ENCODE measurements at places on chromosomes 7 and 10.

DNA sequence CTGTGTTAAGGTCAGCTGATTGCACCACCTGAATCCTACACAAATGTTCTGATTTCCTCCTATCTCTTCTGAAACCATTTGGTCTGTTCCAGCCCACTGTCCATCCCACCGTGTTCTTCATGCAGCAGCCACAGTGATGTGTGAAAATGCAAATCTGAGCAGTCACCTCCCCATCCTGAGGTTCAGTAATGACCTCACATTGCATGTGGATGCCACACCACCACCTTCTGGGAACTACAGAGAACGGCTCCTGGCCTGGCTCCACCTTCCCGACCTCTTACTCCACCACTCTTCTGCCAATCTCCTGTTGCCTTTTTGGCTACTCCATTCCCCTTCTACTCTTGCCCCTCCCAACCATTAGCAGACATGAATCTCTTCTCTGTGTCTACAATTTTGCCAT lies 244.4 kb downstream of the TNS3 start:
- DNase-seq = no peak

GRCh38 chr10:100114976-100115770 lies 33.5 kb upstream of the CPN1 start:
- DNase-seq = no peak

GRCh38 chr10:95531994-95532399 lies 29.2 kb downstream of the SORBS1 start:
- no peak for DNase-seq

- no peak for DNase-seq
Measured at GRCh38 chr7:38773430-38773829, 135.6 kb downstream of the VPS41 start.

- DNase-seq = peak; percentile 92
Measured at GRCh38 chr7:121714559-121715303, 158.2 kb upstream of the PTPRZ1 start.

DNA sequence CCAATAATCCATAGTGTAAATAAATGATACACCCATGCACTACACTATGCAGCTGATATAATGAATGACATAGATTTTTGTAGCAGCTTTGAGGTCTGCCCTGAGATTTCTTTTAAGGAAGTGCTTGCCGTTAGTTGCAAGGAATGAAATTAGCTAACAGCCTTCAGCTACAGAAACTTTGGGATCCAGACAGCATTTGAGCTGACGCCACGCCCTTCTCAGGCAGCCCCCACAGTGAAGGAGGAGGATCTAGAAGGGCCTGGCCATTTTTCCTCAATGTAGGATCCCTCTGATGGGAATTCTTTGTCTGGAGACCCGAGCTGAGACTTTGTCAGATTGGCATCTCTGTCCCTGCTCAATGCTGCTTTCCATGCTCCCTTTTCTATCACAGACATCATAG lies 6.1 kb upstream of the PDK4 start:
- DNase-seq = no peak

- no peak for DNase-seq
Measured at GRCh38 chr7:152893801-152894294, 134.3 kb downstream of the ACTR3B start.

- DNase-seq = no peak
Measured at GRCh38 chr7:17152721-17153120, 145.7 kb upstream of the AHR start.

DNA sequence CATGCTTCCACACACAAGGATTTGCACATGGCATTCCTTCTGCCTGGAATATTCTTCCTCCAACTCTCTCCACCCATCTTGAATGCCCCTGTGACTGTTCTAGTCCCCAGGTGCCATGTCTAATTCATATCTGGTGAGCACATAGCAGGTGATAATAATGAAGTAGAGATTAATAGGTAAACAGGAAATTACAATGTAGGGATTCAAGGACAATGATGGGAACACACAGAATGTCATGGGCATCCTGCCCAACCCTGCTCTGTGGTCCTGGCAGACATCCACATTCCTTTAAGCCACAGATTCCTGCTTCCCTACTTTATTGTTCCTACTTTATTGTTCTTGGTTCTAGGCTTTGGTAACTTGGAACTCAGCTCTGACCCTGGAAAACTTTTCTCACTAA lies 115.8 kb downstream of the THSD7A start:
- peak; percentile 11 for DNase-seq

GRCh38 chr7:43721193-43721806 lies 8.0 kb downstream of the COA1 start:
- peak; percentile 77 for DNase-seq
